Vein endothelial cell (primary cell): ENCODE measurements at places on chromosomes 3 and 15. TPM values are rescaled to one million over a fixed set of nuclear protein-coding genes. Genes with fewer than 3 reads are reported as not detected.

IL5RA gene
- not detected in 2 replicates for total RNA-seq

ASB14 gene
- total RNA-seq: not detected in 2 replicates

C3orf22 gene
- not detected in 2 replicates for total RNA-seq

AP3S2 gene
- 41.8 and 43.8 TPM in 2 replicates for total RNA-seq

SLC27A2 gene
- 0.19 and 0.33 TPM in 2 replicates for total RNA-seq

ATP8B4 gene
- total RNA-seq: 0.29 and 0.33 TPM in 2 replicates

WDR82 gene
- 63.7 and 67.3 TPM in 2 replicates for total RNA-seq

SLC2A2 gene
- total RNA-seq: not detected in 2 replicates

MESP2 gene
- 0.19 TPM in 1 of 2 replicates, not detected in the other for total RNA-seq

ALG1L2 gene
- not detected in 2 replicates for total RNA-seq

SERP1 gene
- 169 and 202 TPM in 2 replicates for total RNA-seq

KLF15 gene
- total RNA-seq: 1.5 and 1.6 TPM in 2 replicates

RAB43 gene
- 37.2 and 43.1 TPM in 2 replicates for total RNA-seq

EPHA6 gene
- under 0.01 and 0.48 TPM in 2 replicates for total RNA-seq

KLHL6 gene
- 11.7 and 15.4 TPM in 2 replicates for total RNA-seq

MAP1A gene
- 0.65 and 0.76 TPM in 2 replicates for total RNA-seq

EPHA3 gene
- total RNA-seq: under 0.01 TPM in 1 of 2 replicates, not detected in the other

CCDC54 gene
- not detected in 2 replicates for total RNA-seq

FBXO40 gene
- not detected in 2 replicates for total RNA-seq

CCR2 gene
- total RNA-seq: not detected in 2 replicates

APOD gene
- 5.7 and 7.2 TPM in 2 replicates for total RNA-seq

SNX22 gene
- total RNA-seq: under 0.01 and 0.57 TPM in 2 replicates

ROPN1 gene
- not detected in 2 replicates for total RNA-seq

OXSR1 gene
- total RNA-seq: 34.3 and 39.1 TPM in 2 replicates

NR1I2 gene
- total RNA-seq: 0.38 TPM in 1 of 2 replicates, not detected in the other

IL17RD gene
- total RNA-seq: 0.96 and 0.98 TPM in 2 replicates

FETUB gene
- total RNA-seq: not detected in 2 replicates

ACOX2 gene
- total RNA-seq: 2.0 and 2.6 TPM in 2 replicates

CIDEC gene
- total RNA-seq: not detected in 2 replicates

EID1 gene
- 219 and 242 TPM in 2 replicates for total RNA-seq

PRTG gene
- 2.3 and 5.3 TPM in 2 replicates for total RNA-seq

RARRES1 gene
- total RNA-seq: 0.96 and 1.3 TPM in 2 replicates

NKIRAS1 gene
- 6.0 and 7.2 TPM in 2 replicates for total RNA-seq

GALNT15 gene
- 5.2 and 19.9 TPM in 2 replicates for total RNA-seq

PRR20G gene
- total RNA-seq: not detected in 2 replicates

ANKRD34C gene
- total RNA-seq: not detected in 2 replicates

FRMD5 gene
- 8.6 and 12.7 TPM in 2 replicates for total RNA-seq

IGSF11 gene
- total RNA-seq: 0.29 TPM in 1 of 2 replicates, not detected in the other

TGM5 gene
- not detected in 2 replicates for total RNA-seq
